ENCODE measurements at places on chromosomes 6 and 20. TPM values are rescaled to one million over a fixed set of nuclear protein-coding genes. Genes with fewer than 3 reads are reported as not detected.

GRCh38 chr6:21664314-21665109, 71.0 kb downstream of the SOX4 start:
- no peak overlapping the region for H3K27ac ChIP-seq
- peaks cover 30% of the 10 kb centered on the region for H3K27me3 ChIP-seq
- H3K4me3 ChIP-seq = peak overlapping the region; percentile 37
- H3K4me1 ChIP-seq = peaks cover 18% of the 10 kb centered on the region
- DNase-seq = no peak

- peaks cover 46% of the 10 kb centered on the region for H3K36me3 ChIP-seq
- H3K4me3 ChIP-seq = no peak overlapping the region
- peak; percentile 57 for DNase-seq
Observed at GRCh38 chr20:58433759-58434158, 44.7 kb downstream of the VAPB start.

- H3K4me3 ChIP-seq = no peak overlapping the region
- no peaks in the 10 kb centered on the region for H3K36me3 ChIP-seq
- no peak overlapping the region for H3K27ac ChIP-seq
- no peak for DNase-seq
- no peaks in the 10 kb centered on the region for H3K4me1 ChIP-seq
- H3K27me3 ChIP-seq = no peaks in the 10 kb centered on the region
Observed at GRCh38 chr20:57980506-57980905, 247.9 kb downstream of the ANKRD60 start.

DNA sequence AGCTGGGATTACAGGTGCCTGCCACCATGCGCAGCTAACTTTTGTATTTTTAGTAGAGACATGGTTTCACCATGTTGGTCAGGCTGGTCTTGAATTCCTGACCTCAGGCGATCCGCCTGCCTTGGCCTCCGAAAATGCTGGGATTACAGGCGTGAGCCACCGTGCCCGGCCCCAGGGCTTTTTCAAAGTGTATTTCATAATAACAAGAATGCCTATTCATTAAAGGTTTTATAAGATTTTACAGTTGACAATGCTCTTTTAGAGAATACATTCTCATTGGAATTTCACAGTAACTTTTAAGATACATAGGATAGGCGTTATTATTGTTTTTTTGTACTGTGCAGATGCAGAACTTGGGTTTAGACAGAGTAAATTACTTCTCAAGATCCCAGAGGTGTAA, 52.6 kb upstream of the PTPRK start:
- no peaks in the 10 kb centered on the region for H3K27me3 ChIP-seq
- no peak overlapping the region for H3K4me3 ChIP-seq
- no peak overlapping the region for H3K27ac ChIP-seq

GRCh38 chr6:48101290-48101689, 9.7 kb downstream of the PTCHD4 start:
- no peak for DNase-seq
- H3K36me3 ChIP-seq = no peaks in the 10 kb centered on the region

- H3K27me3 ChIP-seq = no peaks in the 10 kb centered on the region
- no peak overlapping the region for H3K4me3 ChIP-seq
- H3K4me1 ChIP-seq = peaks cover 17% of the 10 kb centered on the region
- H3K36me3 ChIP-seq = no peaks in the 10 kb centered on the region
- DNase-seq = no peak
Observed at GRCh38 chr20:53660078-53660909, 66.7 kb upstream of the ZNF217 start.

GRCh38 chr6:90544081-90544480, 42.8 kb downstream of the MAP3K7 start:
- no peaks in the 10 kb centered on the region for H3K4me1 ChIP-seq
- peaks cover 47% of the 10 kb centered on the region for H3K36me3 ChIP-seq

DNA sequence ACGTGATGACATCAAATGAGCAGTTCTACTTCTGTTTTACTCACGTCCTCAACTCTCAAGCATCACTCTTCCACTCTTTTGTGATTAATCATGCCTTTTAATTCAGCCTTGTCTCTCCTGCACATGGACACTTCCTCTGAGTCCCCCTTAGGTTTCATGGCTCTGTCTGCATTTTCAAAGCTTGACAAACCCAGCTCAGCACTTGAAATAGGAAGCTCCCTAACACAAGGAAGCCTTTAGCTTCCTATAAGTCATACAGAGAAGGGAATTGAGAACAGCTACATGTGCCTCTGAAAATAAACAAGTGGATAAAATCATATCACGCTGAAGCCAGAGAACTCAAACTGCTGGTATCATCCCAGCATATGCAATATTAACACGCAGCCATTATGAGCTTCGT, 21.2 kb downstream of the KIF16B start:
- H3K4me1 ChIP-seq = no peaks in the 10 kb centered on the region
- no peak overlapping the region for H3K4me3 ChIP-seq
- H3K36me3 ChIP-seq = no peaks in the 10 kb centered on the region
- DNase-seq = no peak
- no peak overlapping the region for H3K27ac ChIP-seq

GRCh38 chr6:82872185-82872584, 193.5 kb downstream of the UBE3D start:
- no peaks in the 10 kb centered on the region for H3K36me3 ChIP-seq
- peaks cover 21% of the 10 kb centered on the region for H3K4me1 ChIP-seq
- DNase-seq = no peak
- no peak overlapping the region for H3K4me3 ChIP-seq

The KCNQ5 gene
- total RNA-seq = 0.38 TPM

The RAMACL gene
- 0.24 TPM for total RNA-seq

The GSTA2 gene
- not detected for total RNA-seq

The E2F1 gene
- 63.9 TPM for total RNA-seq

Data from SJSA1 (cell line).